ENCODE measurements at places on chromosomes 5 and 9. TPM values are rescaled to one million over a fixed set of nuclear protein-coding genes. Genes with fewer than 3 reads are reported as not detected.

DNA sequence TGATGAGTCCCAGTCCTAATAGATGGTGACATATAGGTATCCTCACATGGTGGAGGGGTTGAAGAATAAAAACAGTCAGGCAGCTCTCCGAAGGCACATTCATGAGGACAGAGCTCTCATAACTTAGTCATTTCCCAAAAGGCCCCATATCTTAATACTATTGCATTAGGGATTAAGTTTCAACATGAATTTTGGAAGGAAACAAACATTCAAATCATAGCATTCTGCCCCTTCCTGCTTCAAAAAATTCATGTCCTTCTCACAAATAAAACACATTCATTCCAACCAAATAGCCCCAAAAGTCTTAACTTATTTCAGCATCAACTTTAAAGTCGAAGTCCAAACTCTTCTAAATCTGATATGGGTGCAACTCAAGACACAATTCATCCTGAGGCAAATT lies 277.2 kb upstream of the NR4A3 start:
- no peak for DNase-seq

DNA sequence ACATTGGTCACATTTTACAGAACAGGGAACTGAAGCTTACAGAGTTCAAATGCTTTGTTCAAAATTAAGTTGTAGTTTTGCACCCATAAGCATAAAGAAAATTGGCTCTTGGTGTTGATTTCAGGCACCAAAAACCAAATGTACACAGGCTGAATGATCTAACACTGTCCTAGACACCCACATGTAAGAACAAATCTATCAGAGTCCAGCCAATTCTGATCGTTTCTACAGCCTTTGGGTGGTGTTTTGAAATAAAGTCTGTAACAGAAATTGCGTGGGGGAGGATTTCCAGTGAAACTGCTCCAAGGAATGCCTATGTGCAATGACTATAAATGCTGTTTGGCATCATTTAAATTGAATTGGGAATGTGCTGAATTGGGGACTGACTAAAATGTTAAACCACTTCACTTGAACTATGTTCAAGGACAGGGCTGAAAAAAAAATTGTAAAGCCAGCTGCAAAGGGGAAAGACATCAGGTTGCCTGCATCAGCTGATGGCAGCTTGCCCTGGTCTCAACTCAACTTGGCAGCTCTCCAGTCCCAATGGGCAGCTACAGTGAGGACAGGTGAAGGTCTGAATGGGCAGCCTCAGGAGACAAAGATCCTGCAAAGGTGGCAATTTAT lies 92.2 kb upstream of the TRPC7 start:
- DNase-seq = peak; percentile 24

GRCh38 chr5:167870055-167870454 lies 421.4 kb upstream of the WWC1 start:
- DNase-seq = no peak

GRCh38 chr5:146920351-146920881 lies 41.9 kb upstream of the PPP2R2B start:
- no peak for DNase-seq

- no peak for DNase-seq
Measured at GRCh38 chr5:125153231-125153630, 406.8 kb upstream of the ZNF608 start.

GRCh38 chr5:61603211-61603908 lies 271.3 kb downstream of the ZSWIM6 start:
- peak; percentile 23 for DNase-seq

The HACD4 gene
- not detected for total RNA-seq

GRCh38 chr5:127517110-127517479 lies 345 bp upstream of the PRRC1 start:
- no peak for DNase-seq

- DNase-seq = no peak
Measured at GRCh38 chr5:55591686-55592085, 56.9 kb upstream of the PLPP1 start.

DNA sequence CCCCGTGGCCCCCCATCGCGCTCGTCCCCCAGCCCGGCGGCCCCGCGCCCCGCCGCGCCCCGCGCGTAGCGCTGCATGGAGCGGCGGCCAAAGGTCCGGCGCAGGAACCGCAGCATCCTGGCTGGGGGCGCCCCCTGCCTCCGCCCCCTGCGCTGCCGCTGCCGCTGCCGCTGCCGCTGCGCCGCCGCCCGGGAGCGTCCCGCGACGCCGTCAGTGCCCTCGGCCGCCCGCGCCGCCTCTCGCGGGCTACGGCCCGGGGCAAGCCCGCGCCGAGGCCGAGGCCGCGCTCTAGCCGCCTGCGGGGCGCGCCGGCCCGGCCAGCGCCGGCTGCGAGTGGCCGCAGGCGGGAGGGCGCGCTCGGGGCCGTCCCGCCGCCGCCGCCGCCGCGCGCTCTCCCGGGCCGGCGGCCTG lies 523 bp downstream of the EPB41L4B start:
- DNase-seq = no peak

DNA sequence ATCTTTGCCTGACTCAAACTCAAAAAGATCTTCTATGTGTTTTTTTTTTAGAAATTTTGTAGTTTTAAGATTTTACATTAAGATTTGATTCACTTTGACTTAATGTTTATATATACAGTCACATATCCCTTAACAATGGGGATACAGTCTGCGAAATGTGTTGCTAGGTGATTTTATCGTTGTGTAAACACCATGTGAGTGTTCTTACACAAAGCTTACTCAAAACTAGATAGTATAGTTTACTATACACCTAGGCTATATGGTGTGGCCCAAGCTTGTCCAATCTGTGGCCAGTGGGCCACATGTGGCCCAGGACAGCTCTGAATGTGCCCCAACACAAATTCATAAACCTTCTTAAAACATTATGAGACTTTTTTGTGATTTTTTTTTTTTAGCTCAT lies 131.9 kb downstream of the CWC27 start:
- no peak for DNase-seq

The DAPK1 gene
- 19.7 TPM for total RNA-seq

Measured in MCF 10A (cell line).